ENCODE measurements at places on chromosomes 11 and 22.

DNA sequence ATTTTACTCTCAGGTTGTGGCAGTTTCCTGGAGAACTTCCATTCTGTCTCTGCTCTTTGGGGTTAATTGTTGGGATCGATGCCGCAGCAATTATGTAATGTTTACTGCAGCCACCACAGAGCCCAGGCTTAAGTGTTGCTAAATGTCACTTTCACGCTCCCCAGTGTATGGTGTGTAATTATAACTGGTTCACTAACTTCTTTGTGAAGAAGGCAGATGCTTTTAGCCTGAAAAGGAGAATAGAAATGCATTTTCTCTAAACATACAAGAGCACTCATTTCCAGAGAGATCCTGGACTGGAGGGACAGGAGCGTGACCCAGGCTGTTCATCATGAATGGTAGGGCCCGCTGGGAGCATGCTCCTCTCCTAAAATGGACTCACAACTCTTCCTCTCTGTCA, 132.2 kb upstream of the PLET1 start:
- no peak for DNase-seq

- no peak for DNase-seq
These were observed 1028.3 kb downstream of the BRD1 start for GRCh38 chr22:48799227-48799970.

- peak; percentile 28 for DNase-seq
These were observed 5.7 kb downstream of the IGLL1 start for GRCh38 chr22:23574371-23574811.

GRCh38 chr11:20639688-20640087, 29.7 kb upstream of the NELL1 start:
- DNase-seq: no peak

DNA sequence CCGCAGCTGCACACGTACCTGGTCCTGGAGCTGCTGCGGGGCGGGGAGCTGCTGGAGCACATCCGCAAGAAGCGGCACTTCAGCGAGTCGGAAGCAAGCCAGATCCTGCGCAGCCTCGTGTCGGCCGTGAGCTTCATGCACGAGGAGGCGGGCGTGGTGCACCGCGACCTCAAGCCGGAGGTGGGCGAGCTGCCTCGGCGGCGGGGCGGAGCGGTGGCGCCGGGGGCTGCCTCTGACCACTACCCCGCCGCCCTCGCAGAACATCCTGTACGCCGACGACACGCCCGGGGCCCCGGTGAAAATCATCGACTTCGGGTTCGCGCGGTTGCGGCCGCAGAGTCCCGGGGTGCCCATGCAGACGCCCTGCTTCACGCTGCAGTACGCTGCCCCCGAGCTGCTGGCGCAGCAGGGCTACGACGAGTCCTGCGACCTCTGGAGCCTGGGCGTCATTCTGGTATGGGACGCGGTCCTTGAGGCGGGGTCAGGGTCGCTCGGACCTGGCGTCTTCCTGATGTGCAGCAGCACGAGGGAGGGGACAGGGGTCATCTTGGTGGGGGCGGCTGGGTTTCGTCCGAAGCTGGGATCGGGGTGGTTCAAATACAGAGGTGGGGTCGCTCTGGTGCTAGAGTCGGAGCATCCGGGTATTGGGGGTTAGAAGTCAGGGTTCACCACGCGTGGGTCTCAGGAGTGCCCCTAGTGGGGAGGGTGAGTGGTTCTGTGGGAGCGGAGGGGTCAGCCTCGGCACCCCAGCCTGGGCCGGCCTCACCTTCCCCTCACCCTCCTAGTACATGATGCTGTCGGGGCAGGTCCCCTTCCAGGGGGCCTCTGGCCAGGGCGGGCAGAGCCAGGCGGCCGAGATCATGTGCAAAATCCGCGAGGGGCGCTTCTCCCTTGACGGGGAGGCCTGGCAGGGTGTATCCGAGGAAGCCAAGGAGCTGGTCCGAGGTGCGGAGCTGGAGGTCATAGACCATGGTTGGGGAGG, 10.8 kb downstream of the RPS6KA4 start:
- DNase-seq: no peak

- DNase-seq: peak; percentile 3
These were observed 2.7 kb upstream of the MUC5B start for GRCh38 chr11:1219834-1220815.

DNA sequence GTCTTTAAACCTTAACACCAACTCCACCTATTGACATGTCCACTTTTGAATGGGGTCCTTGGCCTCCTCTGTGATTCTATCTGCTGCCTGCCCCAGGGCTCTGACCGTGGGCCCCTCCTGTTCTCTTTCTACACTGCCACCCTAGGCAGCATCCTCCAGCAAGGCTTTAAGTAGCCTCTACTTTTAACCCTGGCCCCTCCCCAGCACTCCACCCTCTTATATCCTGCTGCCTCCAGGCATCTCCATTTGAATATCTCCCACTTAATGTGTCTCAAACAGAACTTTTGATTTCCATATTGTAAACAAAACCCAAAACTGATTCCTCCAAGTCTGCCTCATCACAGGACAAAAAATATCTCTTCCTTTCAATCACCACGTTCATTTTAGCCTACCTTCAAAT, 90.5 kb upstream of the ARHGAP32 start:
- no peak for DNase-seq

DNA sequence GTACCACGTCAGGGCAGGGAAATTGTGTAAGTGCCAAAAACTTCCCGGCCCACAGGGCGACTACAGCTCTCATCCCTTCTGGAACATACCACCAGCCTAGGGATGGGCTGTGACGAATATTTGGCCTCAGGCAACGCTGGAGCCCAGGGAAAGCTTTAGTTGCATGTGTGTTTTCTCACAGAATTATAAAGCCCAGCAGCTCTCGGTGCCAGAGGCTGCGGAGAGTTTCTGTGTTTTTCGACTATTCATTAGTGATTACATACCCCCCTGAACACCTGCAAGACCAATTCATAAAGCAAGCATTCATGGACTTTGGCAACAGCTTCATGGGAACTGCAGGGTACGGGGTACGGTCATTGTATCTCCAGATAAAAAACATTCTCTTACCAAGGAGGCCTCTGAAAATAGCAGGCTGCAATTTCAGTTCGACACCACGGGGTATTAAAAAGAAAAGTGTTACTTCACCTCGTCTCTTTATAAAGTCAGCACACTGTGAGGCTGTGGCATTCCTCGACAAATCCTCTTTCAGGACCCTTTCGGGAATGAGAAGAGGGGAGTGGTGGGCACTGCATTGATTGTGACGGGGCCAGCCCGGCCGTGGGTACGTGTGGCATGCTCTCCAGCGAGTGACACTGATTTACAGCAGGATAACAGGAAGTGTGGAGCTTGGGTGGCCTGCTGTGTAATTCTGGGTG, 243.6 kb upstream of the SORL1-AS1 start:
- peak; percentile 48 for DNase-seq

- DNase-seq: peak; percentile 64
These were observed 1.0 kb downstream of the ANKRD42 start for GRCh38 chr11:83194281-83195142.

DNA sequence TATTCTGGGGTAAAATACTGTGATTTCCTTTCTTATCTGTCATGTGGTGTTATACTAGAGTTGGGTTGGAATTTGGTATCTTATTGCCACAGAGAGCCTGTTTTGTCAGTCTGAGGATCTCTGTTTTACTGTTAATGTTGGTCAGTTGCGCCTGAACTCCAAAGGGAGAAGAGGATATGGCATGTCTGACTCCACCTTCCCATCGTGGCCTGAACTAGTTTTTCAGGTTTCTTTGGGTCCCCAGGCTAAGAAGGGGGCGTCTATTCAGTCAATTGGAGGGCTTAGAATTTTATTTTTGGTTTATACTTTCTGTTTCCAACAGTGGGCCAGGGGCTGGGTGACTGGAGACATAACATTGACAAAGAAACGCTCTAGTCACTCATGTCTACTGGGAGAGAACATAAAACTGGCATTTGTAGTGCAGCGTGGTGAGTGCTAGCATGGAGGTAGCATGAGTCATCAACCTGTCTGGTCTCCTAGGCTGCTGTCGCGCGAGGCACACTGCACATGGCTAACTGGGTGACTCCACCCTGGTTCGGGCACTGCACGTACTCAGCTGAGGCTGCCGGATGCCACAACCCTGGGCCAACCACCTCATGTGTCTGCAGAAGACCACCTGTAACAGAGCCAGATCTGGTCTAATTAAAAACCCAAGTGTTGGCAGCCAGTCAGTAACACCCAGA, 120.1 kb upstream of the OR9Q1 start:
- DNase-seq: no peak

- DNase-seq: no peak
These were observed 33.7 kb upstream of the TH start for GRCh38 chr11:2205214-2205720.

- no peak for DNase-seq
These were observed 27.6 kb downstream of the KCTD17 start for GRCh38 chr22:37079158-37079557.

- peak; percentile 34 for DNase-seq
These were observed 64.5 kb downstream of the TP53I11 start for GRCh38 chr11:44885919-44886789.

- DNase-seq: no peak
These were observed 85.5 kb downstream of the PDE2A start for GRCh38 chr11:72588421-72589410.

- peak; percentile 65 for DNase-seq
These were observed at the start of gene CEND1 for GRCh38 chr11:789943-790342. Gene CEND1 (minus strand): TSS chr11:790090. CDS start chr11:788576, 1,514 bp downstream.

- no peak for DNase-seq
These were observed 601.7 kb upstream of the ANO3 start for GRCh38 chr11:25730230-25730629.

- peak; percentile 78 for DNase-seq
These were observed 1.4 kb downstream of the ARHGAP20 start for GRCh38 chr11:110710628-110711381.

DNA sequence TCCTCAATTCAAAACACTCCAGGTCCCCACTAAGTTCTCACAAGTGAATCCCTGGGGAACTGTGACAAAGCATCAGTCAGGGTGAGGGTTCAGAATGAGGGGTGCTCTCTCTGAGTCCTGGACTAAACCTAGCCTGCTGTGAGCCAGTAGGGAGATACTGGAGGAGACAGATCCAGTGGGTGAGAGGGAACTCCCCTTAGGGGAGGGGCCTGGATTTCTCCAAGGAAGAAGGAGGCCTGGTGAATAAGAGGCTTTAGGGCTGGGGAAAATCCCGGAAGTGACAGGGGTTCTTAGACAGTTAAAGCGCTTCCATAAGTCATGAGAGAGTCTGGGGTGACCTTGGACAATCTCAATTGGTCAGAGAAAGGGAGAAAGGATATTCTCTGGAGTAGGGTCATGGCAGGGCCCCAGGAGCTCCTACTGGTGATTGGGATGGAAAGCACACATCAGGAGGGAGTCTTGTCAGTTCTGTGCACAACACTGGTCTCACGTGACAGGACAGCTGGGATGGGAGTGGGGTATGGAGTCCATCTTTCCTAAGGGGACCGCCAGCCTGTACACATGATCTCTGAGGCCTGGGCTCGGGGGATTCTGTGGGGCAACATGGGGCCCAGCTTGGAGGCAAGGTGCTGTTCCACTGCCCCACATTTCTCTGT, 1.5 kb downstream of the TBC1D10A start:
- DNase-seq: no peak

- no peak for DNase-seq
These were observed 4.0 kb downstream of the POGLUT3 start for GRCh38 chr11:108494182-108494581.

- DNase-seq: peak; percentile 78
These were observed at the start of gene HOATZ for GRCh38 chr11:111514216-111515031. Gene HOATZ (plus strand): TSS chr11:111514778. CDS start chr11:111514785, 7 bp downstream.

- DNase-seq: peak; percentile 20
These were observed 11.5 kb downstream of the CSNK1E start for GRCh38 chr22:38305471-38306448.

- DNase-seq: no peak
These were observed 309.5 kb downstream of the C11orf87 start for GRCh38 chr11:109731451-109731850.

DNA sequence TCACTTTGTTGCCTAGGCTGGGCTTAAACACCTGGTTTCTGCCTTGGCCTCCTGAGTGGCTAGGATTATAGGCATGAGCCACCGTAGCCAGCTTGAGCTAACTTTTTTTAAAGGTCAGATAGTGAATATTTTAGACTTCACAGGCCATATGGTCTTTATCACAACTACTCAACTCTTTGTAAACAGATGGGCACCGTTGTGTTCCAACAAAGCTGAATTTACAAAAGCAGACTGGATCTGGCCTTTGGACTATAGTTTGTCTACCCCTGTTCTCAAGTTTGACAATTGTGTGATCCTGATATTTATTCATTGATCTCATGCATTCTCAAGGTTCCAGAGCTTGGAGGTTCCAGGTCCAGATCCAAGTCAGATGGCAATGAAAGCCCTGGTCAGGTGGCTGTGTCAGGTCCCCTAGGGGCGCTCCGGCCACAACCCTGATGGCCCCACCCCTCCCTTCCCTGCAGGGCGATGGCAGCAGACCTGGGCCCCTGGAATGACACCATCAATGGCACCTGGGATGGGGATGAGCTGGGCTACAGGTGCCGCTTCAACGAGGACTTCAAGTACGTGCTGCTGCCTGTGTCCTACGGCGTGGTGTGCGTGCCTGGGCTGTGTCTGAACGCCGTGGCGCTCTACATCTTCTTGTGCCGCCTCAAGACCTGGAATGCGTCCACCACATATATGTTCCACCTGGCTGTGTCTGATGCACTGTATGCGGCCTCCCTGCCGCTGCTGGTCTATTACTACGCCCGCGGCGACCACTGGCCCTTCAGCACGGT, 15.8 kb downstream of the P2RY2 start:
- DNase-seq: no peak

GRCh38 chr22:31271026-31271425, 21.3 kb downstream of the PIK3IP1 start:
- no peak for DNase-seq

DNA sequence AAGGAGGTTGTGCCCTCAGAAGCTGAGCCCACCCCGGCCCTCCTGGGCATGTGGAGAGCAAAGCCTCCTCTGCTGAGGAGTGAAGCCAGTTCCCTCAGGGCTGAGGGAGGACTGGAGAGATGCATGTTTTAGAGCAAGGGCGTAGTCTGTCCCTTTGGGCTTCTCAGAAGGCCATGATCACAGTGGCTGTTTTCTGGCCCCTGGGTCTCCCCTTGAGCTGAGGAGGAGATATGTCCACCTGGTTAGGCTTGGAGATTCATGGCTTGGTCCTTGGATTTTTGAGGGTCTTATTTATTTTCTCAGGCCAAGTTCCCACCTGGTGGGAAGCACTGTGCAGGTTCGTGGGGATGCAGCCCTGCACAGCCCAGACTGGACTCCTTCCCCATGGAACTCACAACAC, 46.5 kb upstream of the THY1 start:
- DNase-seq: no peak

- no peak for DNase-seq
These were observed 20.9 kb downstream of the PRG3 start for GRCh38 chr11:57359896-57360690.

GRCh38 chr11:22957786-22958185, 97.5 kb upstream of the CCDC179 start:
- no peak for DNase-seq

DNA sequence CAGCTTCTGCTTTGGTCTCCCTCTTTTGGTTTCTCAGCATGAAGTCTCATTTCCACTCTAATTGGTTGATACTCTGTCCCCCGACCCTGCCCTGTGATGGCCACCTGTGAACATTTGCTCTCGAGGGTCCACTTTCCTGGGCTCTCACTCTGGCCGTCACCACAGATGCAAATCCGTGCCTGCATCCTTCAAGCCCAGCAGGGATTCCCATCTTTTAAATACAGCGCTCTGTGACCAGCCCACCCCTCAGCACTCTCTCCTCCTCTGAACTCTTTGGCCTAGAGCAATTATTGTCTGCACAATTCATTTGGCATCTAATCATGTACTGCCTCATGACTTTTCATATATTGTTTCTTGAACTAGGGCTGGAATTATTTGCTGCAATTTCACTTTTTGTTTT, 26.0 kb downstream of the PKNOX2 start:
- no peak for DNase-seq

- DNase-seq: no peak
These were observed 69.7 kb upstream of the SLC6A5 start for GRCh38 chr11:20529757-20530156.
